ENCODE measurements at places on chromosomes 6 and 20. TPM values are rescaled to one million over a fixed set of nuclear protein-coding genes. Genes with fewer than 3 reads are reported as not detected.
A peak's percentile ranks its signal among the peaks of the same experiment; 100 is the strongest.

- peak; percentile 75 for DNase-seq
Observed at GRCh38 chr6:25017932-25018567, 82.3 kb upstream of the RIPOR2 start.

DNA sequence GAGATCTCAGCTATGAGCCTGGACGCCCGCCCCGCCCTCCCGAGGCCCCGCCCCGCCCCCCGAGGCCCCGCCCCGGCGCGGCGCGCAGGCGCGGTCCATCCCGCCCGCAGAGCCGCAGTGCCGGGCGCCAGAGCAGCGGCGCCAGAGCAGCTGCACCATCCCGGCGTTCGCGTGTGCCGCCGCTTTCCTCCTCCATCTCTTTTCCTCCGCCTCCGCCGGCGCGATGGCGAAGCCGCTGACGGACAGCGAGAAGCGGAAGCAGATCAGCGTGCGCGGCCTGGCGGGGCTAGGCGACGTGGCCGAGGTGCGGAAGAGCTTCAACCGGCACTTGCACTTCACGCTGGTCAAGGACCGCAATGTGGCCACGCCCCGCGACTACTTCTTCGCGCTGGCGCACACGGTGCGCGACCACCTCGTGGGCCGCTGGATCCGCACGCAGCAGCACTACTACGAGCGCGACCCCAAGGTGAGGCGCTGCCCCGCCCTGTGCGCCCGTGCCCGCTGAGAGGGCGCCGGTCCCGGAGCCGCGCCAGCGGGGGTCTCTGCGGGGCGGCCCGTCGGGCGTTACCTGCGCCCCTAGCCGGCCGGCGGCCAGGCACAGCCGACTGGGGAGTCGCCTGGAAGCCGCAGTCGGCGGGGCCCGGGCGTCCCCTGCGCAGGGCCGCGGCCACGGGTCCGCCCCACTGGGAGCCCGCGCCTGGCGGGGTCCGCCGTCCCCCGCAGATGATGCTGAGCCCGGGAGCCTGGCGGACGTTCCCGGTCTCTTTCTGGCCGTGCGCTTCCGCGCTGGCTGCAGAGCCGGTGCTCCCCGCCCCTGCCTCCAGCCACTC is at the start of gene PYGB:
Gene PYGB (plus strand): TSS at position 130 of the 830 bp plus-strand sequence. CDS start 94 bp downstream, at position 224.
- peak; percentile 93 for DNase-seq

PACSIN1 gene
- total RNA-seq, result not detected

DNA sequence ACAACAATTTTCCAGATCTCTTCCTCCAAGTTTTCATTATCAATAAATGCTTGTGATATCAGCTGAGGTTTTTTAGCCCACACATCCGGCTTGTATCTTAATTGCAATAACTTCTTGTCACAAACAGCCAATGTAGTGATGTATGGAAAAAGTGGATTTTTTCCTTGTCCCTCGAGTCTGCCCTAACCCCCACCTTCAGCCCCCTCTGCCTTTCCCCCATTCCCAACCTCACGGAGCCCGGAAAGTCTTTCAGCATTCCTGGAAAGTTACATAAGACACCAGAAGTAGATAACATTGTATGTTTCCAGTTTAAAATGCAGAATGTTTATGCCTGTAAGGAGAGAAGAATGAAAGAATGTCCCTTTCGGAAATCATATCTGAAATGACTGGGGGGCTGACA is 179.2 kb upstream of the PHACTR1 start:
- DNase-seq, result no peak

GRCh38 chr6:9799582-9799981 is 615.3 kb downstream of the TFAP2A start:
- no peak for DNase-seq

CPNE5 gene
- total RNA-seq, result 0.63 TPM

DNA sequence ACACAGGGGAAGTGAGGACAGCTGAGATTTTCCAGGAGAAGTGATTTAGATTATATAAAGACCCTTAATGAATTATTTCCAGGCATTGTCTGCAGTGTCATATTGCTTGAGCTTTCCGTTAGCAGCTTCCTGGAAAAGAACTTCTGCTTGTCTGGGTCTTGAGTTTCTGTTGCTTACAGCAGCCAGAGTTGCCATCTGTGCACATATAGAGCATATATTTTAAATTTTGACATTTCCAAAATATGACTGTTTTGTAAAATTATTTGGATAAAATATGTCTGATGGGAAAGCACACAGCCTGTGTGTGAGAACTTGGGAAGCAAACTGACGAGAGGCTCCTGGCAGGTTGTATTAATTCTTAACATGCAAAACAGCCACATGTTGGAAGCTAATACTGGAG is 21.0 kb upstream of the NKX2-2 start:
- no peak for DNase-seq

- DNase-seq, result no peak
Observed at GRCh38 chr6:105336986-105337385, 65.9 kb downstream of the PREP start.

DNA sequence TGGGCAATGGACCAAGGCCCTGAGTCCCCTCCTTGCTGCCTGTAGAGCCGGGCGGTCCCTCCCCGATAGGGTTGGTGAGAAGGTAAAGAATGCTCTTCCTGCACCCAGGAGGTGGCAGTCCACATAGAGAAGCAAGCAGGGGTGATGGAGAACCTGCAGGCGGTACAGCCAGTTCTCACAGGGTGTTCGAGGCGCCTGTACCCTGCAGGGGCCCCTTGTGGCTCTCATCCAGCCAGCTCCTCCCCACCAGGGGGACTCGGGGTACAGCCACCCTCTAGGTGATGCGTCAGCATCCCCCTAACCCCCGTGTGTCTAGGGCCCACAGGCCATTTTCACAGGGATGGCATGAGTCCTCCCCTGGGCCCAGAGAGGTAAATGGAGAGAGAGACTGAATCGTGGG is 5.1 kb upstream of the COL9A3 start:
- DNase-seq, result no peak

DNA sequence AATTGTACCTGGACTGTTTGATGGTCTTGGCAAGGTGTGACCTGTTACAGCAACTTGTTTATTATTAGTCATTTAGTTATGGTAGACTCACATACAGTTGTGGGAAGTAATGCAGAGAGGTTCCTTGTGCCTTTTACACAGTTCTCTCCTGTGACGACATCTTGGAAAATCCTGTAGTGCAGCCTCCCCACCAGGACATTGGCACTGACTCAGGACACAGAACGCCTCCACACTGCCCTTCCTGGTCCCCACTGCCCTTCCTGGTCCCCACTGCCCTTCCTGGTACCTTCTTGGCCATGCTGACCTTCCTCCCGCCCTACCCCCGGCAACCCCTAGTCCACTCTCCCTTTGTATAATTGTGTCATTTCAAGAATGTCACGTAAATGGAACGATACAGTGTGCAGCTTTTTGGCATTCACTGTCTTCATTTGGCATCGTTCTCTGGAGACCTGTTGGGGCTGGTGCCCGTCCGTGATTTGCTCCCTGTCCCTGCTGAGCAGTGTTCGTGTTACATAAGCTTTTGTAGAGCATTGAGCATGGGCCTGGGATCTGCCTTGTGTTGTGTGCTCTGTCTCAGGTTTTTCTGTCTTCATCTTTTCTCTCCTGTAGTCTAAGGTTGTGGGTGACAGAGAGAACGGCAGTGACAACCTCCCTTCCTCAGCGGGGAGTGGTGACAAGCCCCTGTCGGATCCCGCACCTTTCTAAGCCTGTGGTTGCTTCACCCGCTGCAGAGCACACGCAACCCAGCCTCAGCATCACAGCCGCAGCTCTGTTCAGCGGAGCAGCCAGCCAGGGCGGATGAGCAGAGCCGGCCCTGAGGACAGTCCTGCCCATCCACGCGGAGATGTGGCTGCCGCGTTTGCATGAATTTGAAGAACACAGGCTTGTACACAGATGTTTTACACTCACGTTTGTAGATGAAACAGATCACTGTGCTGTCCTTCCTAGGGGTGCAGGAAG is 5.4 kb upstream of the DNAJC5 start:
- DNase-seq, result peak; percentile 24

PSORS1C1 gene
- 0.22 TPM for total RNA-seq

DNA sequence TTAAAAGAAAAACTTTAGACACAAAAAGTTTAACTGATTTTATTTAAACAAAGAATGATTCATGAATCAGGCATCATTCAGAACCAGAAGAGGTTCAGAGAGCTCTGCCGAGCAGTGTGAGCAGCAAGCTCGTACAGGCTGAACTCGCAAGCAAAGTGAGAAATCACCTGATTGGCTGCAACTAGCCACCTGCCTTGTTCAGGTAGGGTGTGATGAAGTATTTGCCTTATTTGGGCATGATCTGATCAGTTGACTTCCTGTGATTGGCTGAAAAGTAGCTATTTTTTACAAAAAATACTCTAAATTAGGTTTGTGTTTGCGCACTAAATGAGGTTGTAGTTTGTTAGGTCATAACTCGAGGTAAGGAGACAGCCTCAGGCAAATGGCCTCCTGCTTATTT is 80.7 kb downstream of the HIVEP1 start:
- no peak for DNase-seq

TMC2 gene
- not detected for total RNA-seq

NNAT gene
- total RNA-seq, result not detected

DNA sequence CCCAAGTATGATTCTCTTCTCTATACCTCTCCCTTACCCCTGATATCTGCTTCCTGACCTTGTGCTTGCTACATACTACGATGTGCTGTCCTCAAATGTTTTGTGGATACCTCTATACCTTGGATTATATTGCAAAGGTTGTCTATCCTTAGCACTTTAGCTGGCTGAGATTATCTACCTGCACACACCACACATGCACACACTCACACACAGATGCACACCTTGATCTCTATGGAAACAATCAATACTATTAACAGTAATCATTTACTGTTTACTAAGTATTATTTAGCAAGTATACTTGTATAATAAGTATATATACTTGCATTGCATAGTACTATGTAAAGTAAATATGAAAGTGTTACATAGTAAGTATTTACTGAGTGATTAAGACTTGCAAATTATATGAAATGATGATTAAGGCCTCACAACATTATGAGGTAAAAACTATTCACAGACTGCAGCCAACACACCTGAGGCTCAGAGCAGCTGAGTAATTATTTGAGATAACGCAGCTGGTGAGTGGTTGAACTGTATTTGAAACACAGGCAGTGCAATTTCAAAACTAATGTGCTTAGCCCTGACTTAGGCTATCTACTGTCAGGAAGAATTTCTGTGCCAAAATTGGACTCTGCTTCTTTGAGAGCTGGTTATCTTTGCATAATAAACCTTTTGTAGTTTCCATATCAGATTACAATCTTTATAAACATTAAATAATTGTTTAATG is 699.9 kb downstream of the FRK start:
- no peak for DNase-seq

GRM4 gene
- 0.22 TPM for total RNA-seq

SLC24A3 gene
- total RNA-seq, result not detected

ARMH2 gene
- total RNA-seq, result not detected

- peak; percentile 67 for DNase-seq
Observed at GRCh38 chr6:122184401-122184827, 215.0 kb upstream of the HSF2 start.
